ENCODE measurements at places on chromosomes 3 and 15. TPM values are rescaled to one million over a fixed set of nuclear protein-coding genes. Genes with fewer than 3 reads are reported as not detected.

The C3orf49 gene
- not detected for total RNA-seq

The AMOTL2 gene
- 47.2 TPM for total RNA-seq

The KNG1 gene
- not detected for total RNA-seq

The TTLL13 gene
- total RNA-seq, result 0.10 TPM

The ADGRG7 gene
- total RNA-seq, result not detected

The SLC24A5 gene
- total RNA-seq, result not detected

The CCR3 gene
- not detected for total RNA-seq

- no peak for DNase-seq
Measured at GRCh38 chr15:67854358-67854757, 14.5 kb upstream of the RNU6-1 start.

DNA sequence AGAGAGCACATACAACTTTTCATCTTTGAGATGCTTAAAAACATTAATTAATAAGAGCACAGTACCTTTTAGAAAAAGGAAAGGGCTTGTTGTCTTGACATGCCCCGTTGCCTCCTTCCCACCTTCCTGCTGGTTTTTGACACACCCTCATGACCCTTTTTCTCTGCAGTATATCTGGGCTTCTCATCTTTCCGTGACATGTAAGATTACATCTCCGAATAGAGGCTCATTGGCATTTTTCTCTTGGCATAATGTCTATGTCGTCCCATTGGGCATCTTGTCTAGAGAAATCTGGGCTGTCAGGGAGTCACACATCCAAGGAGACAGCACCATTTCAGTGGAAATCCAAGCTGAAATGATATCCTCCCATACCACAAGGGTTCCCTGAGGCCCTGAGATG lies 64.1 kb downstream of the LRTM1 start:
- DNase-seq, result no peak

- no peak for DNase-seq
Measured at GRCh38 chr15:34610354-34610753, 26.9 kb upstream of the GOLGA8B start.

DNA sequence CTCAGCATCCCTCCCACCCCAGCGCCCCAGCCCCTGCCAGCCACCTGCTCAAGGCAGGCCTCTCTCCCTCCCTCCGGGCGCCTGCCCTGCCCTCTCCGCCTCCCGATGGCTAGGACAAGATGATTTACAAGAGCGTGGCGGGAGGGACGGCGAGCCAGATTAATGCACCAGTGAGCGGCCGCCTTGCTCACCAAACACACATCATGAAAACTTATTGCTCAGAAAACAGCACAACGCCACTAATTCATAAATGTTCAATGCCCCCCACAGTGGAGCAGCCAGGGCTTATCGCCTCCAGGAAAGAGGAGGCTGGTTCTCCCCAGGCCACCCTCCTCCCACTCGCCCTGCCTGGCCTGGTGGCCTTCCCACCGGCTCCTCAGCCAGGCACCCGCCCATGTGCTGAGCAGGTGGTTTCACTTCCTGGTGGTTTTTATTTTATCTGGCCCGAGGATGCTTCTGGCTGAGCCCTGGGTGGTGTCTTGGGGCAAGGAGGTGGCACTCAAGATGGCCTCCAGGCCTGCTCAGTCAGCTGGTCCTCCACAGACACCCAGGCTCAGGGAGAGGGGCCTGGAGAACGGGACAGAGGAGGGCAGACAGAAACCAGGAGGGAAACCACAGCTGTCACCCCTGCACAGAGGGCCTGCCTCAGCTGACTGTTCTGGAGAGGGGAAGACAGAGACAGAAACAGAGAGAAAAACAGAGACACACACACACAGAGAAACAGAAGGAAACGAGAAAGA lies 284.9 kb downstream of the UACA start:
- DNase-seq, result no peak

- no peak for DNase-seq
Measured at GRCh38 chr15:97733373-97733772, 227.1 kb upstream of the ARRDC4 start.

DNA sequence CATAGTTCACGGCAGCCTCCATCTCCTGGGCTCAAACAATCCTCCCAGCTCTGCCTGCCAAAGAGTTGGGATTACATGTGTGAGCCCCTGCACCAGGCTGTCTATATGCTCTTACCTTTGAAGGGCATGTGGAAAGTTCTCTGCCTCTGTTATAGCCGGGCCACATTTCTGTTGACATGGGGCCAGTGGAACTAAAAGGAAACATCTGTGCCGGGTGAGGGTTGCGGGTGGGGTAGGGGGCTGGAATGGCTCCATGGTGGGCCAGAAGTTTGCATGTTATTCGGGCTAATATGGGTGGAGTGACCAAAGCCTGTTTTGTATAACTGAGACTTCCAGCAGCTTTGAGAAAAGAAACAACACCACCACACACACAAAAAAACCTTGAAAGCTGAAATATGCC lies 8.3 kb upstream of the CLEC3B start:
- DNase-seq, result peak; percentile 31

DNA sequence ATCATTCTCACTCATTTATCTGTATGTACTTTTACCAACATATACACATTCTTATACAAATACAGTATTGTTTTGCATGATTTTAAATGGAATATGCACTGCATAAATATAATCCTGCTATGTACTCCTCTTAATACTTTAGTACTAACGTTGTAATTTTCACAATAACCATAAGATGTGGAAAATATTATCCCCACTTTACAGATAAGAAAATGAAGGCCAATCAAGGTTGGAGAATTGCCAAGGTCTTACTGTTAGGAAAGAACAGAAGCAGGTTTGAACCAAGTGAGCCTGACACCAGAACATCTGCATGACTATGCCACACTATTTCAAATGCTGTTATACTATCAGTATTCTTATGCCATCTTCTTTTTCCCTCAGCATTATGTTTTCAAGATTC lies 32.9 kb downstream of the BCL2A1 start:
- no peak for DNase-seq

- no peak for DNase-seq
Measured at GRCh38 chr3:31448882-31449243, 83.9 kb upstream of the STT3B start.

DNA sequence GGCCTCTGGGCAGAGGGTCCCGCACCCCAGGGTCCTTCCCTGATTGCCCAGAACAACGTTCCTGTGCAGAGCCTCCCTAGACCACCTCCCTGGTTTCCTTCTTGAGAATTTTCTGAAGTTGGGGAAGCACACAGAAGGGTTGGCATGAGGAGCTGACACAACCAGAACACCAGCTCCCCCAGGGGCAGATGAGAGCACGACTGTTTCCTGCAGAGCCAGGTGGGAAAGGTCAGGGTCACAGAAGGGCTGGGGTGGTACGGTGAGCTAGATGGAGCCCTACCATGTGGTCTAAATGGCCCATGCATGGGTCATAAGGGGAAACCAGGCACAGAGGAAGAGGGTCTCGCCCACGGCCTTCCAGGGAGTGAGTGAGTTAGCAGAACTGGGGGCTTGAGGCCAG lies 10.4 kb downstream of the PPCDC start:
- no peak for DNase-seq
